ENCODE measurements at places on chromosomes 7 and 10.

DNA sequence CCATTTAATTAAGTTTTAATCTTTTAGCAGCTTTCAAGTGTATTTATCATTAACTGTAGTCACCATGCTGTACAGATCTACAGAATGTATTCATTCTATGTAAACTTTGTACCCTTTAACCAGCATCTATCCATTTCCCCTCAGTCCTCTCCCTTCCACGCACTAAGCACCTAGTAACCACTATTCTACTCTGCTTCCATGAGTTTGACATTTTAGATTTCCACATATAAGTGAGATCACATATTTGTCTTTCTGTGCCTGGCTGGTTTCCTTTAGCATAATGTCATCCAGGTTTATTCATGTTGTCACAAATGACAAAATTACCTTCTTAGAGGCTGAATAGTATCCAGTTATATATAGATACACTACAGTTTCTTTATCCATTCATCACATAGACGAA lies 79.7 kb downstream of the BTAF1 start:
- H3K4me1 ChIP-seq = no peaks in the 10 kb centered on the region
- no peaks in the 10 kb centered on the region for H3K27me3 ChIP-seq
- no peak overlapping the region for H3K27ac ChIP-seq
- no peak for DNase-seq
- H3K36me3 ChIP-seq = peaks cover 76% of the 10 kb centered on the region

GRCh38 chr10:44356139-44357022 lies 28.5 kb downstream of the CXCL12 start:
- H3K27ac ChIP-seq = no peak overlapping the region
- DNase-seq = no peak
- no peaks in the 10 kb centered on the region for H3K36me3 ChIP-seq
- H3K27me3 ChIP-seq = no peaks in the 10 kb centered on the region
- no peak overlapping the region for H3K4me3 ChIP-seq

GRCh38 chr7:145737617-145738016 lies 379.0 kb upstream of the CNTNAP2 start:
- no peak overlapping the region for H3K4me3 ChIP-seq
- H3K27me3 ChIP-seq = no peaks in the 10 kb centered on the region
- no peak overlapping the region for H3K27ac ChIP-seq
- H3K36me3 ChIP-seq = no peaks in the 10 kb centered on the region

- no peak for DNase-seq
- no peak overlapping the region for H3K27ac ChIP-seq
- no peaks in the 10 kb centered on the region for H3K36me3 ChIP-seq
- no peak overlapping the region for H3K4me3 ChIP-seq
These were observed 478.7 kb downstream of the GRM8 start for GRCh38 chr7:126774077-126774476.

DNA sequence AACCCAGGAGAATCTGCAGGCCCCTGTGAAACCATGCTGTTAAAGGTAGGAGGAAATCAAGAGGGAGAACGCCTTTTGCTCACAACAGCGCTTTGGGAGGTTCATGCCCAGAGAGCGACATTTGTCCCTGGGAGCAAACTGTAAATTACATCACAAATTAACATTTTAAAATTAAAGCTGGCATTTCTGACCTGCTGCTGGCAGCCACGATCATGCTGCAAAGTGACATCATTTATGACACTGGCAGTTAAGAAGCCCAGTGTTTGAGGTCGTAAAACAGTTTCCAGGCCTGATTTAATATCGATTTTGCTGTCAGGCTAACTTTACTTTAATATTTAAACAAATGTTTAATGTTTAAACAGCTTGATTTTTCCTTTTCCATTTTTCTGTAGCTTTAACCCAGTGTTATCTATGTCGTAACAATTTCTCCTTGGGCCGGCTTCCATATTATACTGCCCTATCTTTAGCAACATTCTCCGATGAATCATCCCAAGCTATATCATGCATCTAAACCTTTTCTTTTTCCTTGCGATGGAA lies 86.5 kb upstream of the NPVF start:
- H3K36me3 ChIP-seq = no peaks in the 10 kb centered on the region
- no peak for DNase-seq
- no peaks in the 10 kb centered on the region for H3K27me3 ChIP-seq
- no peak overlapping the region for H3K4me3 ChIP-seq
- no peak overlapping the region for H3K27ac ChIP-seq

- peaks cover 32% of the 10 kb centered on the region for H3K4me1 ChIP-seq
- H3K27ac ChIP-seq = peak overlapping the region; percentile 74
- H3K27me3 ChIP-seq = no peaks in the 10 kb centered on the region
These were observed 104.9 kb downstream of the SPDYE5 start for GRCh38 chr7:75596727-75597614.

DNA sequence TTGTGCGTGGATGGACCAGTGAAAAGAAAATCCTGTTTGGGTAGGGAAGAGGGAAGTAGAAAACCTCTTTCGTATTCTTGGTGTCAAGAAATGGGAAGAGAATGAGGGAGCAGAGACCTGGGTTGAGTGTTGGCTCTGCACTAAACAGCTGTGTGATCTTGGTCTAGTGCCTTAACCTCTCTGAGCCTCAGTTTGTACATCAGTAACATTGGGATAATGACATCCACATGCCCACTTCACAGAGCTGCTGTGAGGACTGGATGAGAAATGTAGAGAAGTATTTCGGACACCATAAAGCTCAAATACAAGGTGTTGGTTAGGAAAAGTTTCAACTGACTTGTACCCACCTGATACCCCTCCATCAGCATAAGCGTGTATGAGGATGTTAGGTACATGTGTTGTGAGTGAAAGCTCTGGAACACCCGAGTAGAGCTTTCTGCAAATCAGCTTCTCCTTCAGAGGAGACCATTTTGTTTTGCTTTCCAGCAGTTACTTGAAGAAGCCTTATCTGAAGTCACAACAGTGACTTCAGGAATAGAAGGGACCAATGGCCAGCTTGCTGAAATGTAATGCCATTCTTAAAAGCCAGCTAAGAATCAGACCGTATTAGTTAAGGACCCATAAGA lies 11.2 kb downstream of the TRIM56 start:
- no peak overlapping the region for H3K27ac ChIP-seq
- DNase-seq = no peak
- peaks cover 5% of the 10 kb centered on the region for H3K27me3 ChIP-seq
- no peak overlapping the region for H3K4me3 ChIP-seq

- no peak for DNase-seq
- no peaks in the 10 kb centered on the region for H3K36me3 ChIP-seq
- H3K27me3 ChIP-seq = peaks cover 10% of the 10 kb centered on the region
- peak overlapping the region; percentile 31 for H3K27ac ChIP-seq
- H3K4me3 ChIP-seq = peak overlapping the region; percentile 45
These were observed 27.5 kb upstream of the SMARCD3 start for GRCh38 chr7:151275813-151276577.

DNA sequence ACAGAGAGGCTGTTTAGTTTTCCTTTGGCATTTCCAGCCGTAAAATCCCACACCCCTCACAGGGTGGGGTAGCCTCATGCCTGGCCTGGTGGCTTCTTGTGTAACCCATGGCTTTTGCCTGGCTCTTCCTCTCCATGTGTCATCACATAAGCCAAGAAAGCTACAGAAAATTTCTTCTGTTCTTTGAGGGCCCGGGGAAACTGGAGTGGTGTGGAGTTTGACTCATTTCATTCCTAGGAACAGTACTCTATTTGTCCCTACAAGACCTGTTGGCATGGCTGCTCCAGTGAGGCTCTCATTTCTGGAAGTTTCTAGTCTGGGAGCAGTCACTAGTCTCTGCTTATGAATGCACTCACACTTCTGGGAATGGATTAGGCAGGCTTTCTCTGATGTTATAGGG lies 523.9 kb downstream of the SUGCT start:
- no peak for DNase-seq
- H3K36me3 ChIP-seq = no peaks in the 10 kb centered on the region
- H3K27me3 ChIP-seq = no peaks in the 10 kb centered on the region
- H3K27ac ChIP-seq = no peak overlapping the region

- H3K27ac ChIP-seq = no peak overlapping the region
- H3K27me3 ChIP-seq = no peaks in the 10 kb centered on the region
- peaks cover 68% of the 10 kb centered on the region for H3K36me3 ChIP-seq
- DNase-seq = no peak
- H3K4me1 ChIP-seq = peaks cover 21% of the 10 kb centered on the region
These were observed 152.4 kb downstream of the GALNT11 start for GRCh38 chr7:152177681-152178404.

- no peak for DNase-seq
- no peak overlapping the region for H3K4me3 ChIP-seq
- H3K27me3 ChIP-seq = peaks cover 10% of the 10 kb centered on the region
These were observed 12.6 kb downstream of the FKBP6 start for GRCh38 chr7:73340514-73340913.

GRCh38 chr10:60470091-60470490 lies 80.4 kb upstream of the ANK3 start:
- H3K4me3 ChIP-seq = no peak overlapping the region
- no peaks in the 10 kb centered on the region for H3K4me1 ChIP-seq
- H3K27ac ChIP-seq = no peak overlapping the region
- no peaks in the 10 kb centered on the region for H3K36me3 ChIP-seq
- DNase-seq = no peak

DNA sequence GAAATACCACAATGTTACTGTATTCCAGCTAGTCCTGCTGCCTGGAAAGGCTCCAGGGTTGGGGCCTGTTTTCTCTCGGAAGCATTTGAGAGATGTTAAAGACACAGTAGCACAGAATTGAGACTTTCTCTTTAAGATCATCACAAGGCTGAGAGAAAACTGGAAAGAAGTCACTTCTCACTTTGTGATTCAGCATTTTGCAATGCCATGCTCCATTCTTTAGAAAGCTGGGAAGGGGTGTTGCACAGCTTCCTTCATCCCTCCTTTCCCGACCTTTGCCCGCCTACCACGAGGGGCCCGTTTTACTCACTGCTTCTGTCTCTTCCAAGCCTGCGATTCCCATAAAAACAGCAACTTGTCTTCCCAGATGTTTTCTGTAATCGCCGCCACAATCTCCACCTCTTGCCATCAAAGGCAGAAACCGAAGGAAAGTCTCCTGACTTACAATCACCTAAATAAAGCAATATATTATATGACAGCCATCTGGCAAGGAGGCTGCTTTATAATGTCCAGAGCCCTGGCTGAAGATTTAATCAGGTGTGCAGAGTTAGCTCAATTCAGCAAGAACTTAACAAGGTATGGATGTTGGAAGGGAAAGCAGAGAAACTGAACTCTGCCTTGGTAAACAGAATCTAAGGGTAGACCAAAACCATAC lies 18.9 kb downstream of the NOD1 start:
- H3K36me3 ChIP-seq = peaks cover 19% of the 10 kb centered on the region
- H3K4me3 ChIP-seq = no peak overlapping the region
